Pancreas (tissue), 10 donors: ENCODE measurements at places on chromosomes 2 and 18.

- H3K36me3 ChIP-seq, result peaks cover 6% of the 10 kb centered on the region
- no peaks in the 10 kb centered on the region for H3K27me3 ChIP-seq
- DNase-seq, result no peak
- no peak overlapping the region for H3K27ac ChIP-seq
Observed at GRCh38 chr2:100940240-100940639, 61.8 kb upstream of the RPL31 start.

GRCh38 chr18:27428120-27428519 lies 243.0 kb upstream of the CHST9 start:
- no peak overlapping the region for H3K4me3 ChIP-seq
- H3K4me1 ChIP-seq, result no peaks in the 10 kb centered on the region
- H3K36me3 ChIP-seq, result no peaks in the 10 kb centered on the region
- DNase-seq, result no peak
- no peaks in the 10 kb centered on the region for H3K27me3 ChIP-seq

DNA sequence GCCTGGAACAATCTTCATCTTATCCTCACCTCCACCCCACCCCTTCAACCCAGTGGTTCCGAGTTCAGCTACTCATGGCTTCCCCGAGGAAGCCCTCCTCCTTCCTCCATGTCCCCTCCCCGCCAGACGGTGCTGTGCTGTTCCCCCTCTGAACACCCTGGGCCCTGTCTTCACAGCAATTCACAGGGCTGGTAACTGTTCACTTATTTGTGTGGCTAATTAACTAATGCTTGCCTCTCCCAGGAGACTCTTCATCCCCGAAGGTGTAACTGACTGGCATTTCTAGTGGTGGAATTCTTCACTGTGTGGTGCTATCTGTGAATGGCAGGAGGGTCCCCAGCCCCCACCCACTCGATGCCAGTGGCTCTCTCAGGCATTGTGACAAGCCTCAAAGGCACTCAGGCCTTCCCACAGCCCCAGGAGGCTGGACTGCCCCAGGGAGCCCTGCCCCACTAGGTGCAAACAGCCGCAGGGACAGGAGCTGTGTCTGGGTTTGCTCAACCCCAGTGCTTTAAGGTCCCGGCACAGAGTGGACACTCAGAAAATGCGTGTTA lies 133.7 kb upstream of the ID2 start:
- H3K27ac ChIP-seq, result no peak overlapping the region
- no peak overlapping the region for H3K4me3 ChIP-seq
- no peaks in the 10 kb centered on the region for H3K36me3 ChIP-seq

- DNase-seq, result no peak
- H3K4me3 ChIP-seq, result no peak overlapping the region
- H3K4me1 ChIP-seq, result no peaks in the 10 kb centered on the region
- H3K36me3 ChIP-seq, result no peaks in the 10 kb centered on the region
- H3K27me3 ChIP-seq, result no peaks in the 10 kb centered on the region
Observed at GRCh38 chr18:75143851-75144250, 65.1 kb downstream of the PTGR3 start.

DNA sequence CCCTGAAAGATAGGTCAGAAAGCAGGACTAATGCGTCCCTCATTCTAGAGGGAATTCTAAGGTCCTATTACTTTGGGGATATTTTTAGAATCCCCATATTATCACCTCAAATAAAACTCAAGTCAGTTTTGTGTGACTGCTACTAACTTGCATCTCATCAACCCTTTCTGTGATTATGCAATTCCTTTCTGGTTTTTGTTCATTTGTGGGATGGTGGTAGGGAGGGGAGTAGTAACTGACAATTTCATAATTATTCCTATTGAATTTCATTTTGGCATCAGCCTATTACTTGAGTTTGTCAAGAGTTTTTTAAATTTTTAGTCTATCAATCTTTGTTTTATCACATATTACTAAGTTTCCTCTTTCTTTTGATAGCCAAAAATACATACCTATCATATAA lies 28.4 kb upstream of the TANK start:
- no peak overlapping the region for H3K27ac ChIP-seq
- DNase-seq, result no peak
- H3K4me3 ChIP-seq, result no peak overlapping the region
- no peaks in the 10 kb centered on the region for H3K27me3 ChIP-seq

DNA sequence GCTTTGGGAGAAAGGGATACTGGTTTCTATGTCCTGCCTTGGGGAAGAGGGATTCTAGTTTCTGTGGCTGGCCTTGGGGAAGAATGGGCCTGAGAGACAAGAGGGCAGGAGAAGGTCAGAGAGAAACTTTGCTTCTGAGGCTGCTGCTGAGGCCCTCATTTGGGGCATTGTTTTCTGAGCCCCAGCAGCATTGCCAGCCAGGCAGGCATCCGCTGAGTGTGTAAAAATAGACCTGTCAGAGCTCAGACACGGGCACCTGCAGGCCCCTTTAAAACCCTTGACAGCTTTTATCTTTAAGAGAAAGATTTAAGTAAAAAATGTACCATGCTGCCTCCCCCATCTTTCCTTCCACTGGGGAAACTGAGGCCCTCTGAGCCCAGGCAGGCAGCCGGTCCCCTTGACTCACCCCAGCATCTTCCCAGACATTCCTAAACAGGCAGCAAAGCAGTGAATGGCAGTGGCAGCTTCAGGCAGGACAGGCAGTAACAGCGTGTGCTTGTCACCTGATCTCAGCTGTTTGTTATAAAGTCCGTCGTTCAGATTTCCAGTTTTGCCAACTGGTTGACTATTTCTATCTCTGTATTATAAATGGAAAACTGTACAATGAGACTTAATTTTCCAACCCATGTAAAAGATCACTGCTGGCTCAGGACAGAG lies 27.6 kb downstream of the MLPH start:
- peaks cover 14% of the 10 kb centered on the region for H3K4me1 ChIP-seq
- H3K27ac ChIP-seq, result no peak overlapping the region
- H3K36me3 ChIP-seq, result no peaks in the 10 kb centered on the region
- DNase-seq, result no peak
- H3K4me3 ChIP-seq, result no peak overlapping the region
